NCI-H1092 treated with DMSO at 0.1 percent for 48 hours (cell line): ENCODE measurements at places on chromosomes 12 and 14.
A peak's percentile ranks its signal among the peaks of the same experiment; 100 is the strongest.

DNA sequence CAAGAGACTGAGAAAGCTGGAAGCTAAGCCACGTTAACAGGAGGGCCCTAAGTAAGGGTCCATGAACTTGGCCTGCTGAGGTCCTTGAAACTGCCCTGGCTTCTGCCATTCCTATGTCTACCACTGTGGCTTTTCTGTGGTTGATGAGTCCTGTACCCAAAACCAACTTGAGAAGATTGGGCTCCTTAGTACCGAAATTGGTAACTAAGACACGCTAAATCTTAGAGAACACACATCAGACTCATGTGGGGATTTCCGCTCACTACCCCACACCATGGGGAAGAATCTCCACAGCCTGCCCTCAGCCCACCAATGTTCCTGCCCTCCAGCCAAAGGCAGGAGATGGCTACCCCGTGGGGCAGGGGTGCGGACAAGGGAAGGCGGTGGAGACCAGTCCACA is 232.9 kb downstream of the SPTSSA start:
- DNase-seq, result no peak

DNA sequence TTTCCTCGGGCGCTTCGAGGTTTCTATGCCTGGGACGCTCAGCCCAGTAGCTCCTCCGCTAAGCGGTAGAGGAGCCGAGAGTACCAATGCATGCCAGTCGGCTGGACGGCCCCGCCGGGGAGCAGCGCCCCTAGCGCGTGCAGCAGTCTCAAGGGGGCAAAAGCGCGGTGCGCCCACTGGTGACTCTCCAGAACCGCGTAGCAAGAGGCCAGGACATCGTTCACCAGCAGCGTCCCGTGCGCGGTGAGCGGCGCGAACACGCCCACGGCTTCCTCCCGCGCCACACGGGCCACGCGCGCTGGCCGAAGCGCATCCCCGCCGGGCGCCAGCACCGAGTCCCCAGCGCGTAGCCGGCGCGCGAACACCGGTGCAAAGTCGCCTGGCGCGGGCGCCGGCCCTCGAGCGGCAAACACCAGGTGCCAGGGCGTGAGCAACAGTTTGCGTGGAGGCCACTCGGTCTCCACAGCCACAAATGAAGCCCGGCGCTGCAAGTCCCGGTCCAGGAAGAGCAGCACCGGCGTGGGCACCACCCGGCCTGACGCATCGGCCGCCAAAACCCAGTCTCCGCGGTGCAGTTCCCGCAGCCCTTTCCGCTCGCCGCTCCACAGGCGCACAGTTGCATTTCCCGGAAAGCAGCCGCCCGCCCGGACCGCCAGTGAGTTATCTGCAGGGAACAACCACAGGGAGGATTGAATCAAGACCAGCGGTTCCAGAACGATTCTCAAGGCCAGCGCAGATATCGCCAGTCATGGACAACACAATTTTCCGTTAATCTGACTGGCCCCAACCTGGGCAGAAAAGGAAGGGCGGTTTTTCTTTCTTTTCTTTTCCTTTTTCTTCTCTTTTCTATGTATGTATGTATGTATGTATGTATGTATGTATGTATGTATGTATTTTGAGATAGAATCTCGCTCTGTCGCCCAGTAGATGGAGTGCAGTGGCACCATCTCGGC is 4.5 kb downstream of the DHH start:
- no peak for DNase-seq

DNA sequence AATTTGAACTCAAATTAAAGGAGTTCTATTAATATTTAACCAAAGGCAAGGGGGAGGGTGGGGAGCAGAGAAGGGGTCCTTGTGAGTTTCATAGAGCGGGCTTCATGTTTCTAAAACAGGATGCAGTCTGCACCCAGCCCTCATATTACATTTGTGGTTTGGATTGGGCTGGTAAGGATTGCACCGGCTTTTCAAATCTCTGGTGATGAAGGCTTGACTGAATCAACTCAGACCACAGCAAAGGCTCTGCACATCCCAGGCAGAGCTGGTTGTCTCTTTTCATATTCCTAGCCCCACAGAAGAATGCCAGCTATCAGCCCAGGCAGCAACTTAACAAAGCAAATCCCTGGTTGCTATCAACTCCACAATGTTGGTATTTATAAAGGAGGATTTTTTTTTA is 1221.4 kb downstream of the VRK1 start:
- no peak for DNase-seq

GRCh38 chr12:57564178-57564740 is 14.4 kb downstream of the KIF5A start:
- DNase-seq, result no peak

- no peak for DNase-seq
Observed at GRCh38 chr12:67270622-67271021, 1.5 kb downstream of the CAND1 start.

- DNase-seq, result no peak
Observed at GRCh38 chr12:131091976-131092691, 138.4 kb downstream of the ADGRD1 start.

- DNase-seq, result no peak
Observed at GRCh38 chr12:95397571-95397970, 76.4 kb upstream of the METAP2 start.

GRCh38 chr12:76504606-76505005 is 55.0 kb downstream of the OSBPL8 start:
- DNase-seq, result no peak

GRCh38 chr12:52013626-52014310 is 7.0 kb downstream of the TAMALIN start:
- no peak for DNase-seq

GRCh38 chr12:4278329-4279197 is 5.0 kb downstream of the CCND2 start:
- DNase-seq, result no peak

DNA sequence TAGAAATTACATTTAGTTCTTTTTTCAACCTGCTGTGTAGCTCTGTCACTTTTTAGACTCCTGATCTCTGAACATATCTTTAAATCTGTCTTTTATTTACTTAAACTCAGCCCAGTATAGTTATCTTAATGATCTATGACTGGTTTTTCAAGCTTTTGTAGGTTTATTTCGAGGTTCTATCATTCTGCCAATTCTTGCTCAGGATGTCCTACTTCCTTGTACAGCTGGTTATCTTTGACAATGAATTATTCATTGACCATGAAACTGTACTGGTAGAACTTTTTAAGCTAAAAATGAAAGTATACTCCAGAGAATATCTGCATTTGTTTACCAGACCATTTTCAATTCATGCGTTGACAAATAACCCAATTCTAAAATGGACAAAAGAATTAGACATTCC is 37.8 kb downstream of the TC2N start:
- no peak for DNase-seq

- DNase-seq, result peak; percentile 15
Observed at GRCh38 chr12:10562306-10562933, 51.0 kb downstream of the MAGOHB start.

DNA sequence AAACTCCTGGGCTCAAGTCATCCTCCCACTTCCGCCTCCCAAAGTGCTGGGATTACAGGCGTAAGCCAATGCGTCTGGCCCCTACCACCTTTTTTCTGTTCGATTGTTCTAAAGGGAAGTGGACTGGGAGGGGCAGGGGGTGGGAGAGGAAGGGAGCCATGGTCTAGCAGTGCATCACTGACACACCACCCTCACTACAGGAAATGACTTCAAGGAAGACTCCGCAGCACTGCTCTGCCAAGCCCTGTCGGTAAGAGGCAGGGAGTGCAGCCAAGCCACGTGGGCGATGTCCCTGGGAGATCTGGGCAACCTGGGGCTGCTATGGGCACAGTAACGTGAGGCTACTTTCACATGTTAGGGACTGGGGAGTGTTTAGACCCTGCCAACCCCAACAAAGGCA is 18.0 kb downstream of the LRRC74A start:
- DNase-seq, result peak; percentile 1

DNA sequence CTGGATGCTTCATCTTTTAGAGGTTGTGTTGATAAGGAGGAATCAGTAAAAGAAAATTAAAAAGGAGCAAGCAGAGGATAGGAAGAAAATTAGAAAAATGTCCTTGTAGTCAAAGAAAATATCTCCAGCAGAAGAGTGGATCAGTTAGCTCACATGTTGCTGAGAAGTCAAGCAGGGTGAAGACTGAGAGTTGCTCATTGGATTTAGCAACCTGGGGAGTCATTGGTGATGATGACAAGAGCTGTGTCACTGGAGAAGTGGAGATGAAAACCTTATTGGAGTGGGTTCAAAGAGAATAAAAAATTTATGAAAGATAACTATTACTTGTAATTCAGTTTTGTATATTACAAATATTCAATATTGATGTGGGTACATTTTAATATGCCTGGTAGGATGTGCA is 9.8 kb downstream of the FRMD6 start:
- DNase-seq, result no peak

- no peak for DNase-seq
Observed at GRCh38 chr12:21690704-21691368, 33.2 kb upstream of the LDHB start.

GRCh38 chr12:68342966-68343365 is 10.8 kb upstream of the MDM1 start:
- peak; percentile 91 for DNase-seq

DNA sequence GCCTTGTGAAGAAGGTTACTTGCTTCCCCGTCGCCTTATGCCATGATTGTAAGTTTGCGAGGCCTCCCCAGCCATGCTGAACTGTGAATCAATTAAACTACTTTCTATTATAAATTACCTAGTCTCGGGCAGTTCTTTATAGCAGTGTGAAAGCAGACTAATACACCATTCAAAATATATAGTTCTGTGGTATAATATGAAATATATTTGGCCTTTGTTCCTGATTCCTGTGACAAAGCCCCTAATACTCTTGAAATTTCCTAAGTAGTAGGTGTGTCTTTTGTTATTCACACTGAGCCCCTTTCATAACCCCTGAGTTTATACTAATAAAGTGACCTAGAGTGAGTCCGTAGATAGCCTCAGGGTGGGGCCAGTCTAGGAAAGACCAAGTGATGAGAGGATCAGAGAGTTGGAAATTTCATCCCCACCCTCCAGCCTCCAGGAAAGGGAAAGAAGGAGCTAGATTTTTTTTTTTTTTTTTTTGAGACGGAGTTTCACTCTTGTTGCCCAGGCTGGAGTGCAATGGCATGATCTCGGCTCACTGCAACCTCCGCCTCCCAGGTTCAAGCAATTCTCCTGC is 19.4 kb upstream of the STRN3 start:
- no peak for DNase-seq

- peak; percentile 3 for DNase-seq
Observed at GRCh38 chr12:82625523-82625922, 61.2 kb upstream of the TMTC2 start.

DNA sequence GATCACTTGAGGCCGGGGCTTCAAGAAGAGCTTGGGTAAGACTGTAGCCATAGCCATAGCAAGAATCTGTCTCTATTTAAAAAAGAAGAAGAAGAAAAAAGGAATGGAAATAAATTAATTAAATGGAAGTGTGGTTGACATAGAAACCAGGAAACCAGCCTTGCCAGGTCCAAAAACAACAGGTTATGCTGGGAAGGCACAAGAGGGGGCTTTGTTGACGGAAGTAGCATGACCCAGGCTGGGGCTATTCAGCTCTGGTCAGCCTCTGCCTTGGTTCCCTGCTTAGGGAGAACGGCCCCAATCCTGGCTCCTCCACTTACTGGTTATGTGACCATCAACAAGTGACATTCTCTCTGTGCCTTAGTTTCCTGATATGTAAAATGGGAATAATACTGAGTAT is 14.4 kb upstream of the GPR68 start:
- no peak for DNase-seq

- peak; percentile 44 for DNase-seq
Observed at GRCh38 chr14:78278464-78279250, 108.5 kb downstream of the NRXN3 start.

DNA sequence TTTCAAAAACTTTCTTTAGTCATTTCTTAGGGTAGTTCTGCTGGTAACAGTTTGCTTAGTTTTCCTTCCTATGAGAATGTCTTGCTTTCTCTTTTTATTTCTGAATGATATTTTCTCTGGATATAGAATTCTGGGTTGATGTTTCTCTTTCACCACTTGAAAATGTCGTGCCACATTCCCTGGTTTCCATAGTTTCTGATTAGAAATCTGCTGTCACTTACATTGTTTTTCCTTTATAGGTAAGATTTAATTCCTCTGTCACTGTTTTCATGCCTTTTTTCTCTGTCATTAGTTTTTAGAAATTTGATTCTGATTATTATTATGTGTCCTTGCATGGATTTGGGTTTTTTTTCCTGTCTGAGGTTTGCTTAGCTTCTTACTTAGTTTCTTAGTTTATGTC is 77.3 kb upstream of the PCNX4 start:
- DNase-seq, result no peak

- DNase-seq, result no peak
Observed at GRCh38 chr14:106877517-106877916, 1351.1 kb downstream of the TMEM121 start.

- no peak for DNase-seq
Observed at GRCh38 chr12:42660117-42660516, 70.6 kb upstream of the PRICKLE1 start.

DNA sequence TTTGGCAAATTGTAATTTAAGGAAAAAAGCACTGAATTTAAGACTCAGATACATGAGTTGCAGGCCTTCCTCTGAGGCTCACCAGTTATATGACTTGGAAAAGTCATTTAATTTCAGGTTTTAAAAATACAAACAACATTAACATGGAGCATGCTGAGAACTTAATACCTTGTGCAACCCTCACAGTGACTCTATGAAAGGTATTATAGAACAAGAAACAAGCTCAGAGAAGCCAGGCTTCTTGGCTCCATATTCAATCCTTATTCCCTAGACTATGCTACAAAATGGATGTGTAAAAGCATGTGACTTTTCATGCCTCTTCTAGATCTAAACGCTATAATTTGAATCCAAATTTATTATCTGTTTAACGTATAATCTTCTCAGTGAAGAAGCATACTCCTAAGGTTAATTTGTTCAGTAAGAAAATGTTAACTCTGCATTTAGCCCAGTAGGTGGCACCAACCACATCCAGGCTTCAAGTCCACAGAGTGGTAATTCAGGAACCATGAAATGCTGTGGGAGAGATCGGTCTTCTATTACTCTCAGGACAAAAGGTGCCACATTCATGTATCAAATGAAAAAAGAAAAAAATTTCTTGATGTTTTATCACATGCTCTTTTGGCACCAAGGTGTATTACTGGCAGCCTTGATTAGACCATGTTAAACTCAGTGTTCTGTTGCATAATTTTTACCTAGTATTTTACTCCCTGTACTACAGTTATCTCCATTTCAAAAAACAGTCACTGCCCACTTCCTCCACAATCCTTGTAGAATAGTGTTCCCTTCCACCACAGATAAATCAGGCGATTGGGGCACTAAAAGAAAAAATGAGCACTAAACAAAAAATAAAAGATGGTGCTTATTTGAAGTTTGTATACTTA is 9.3 kb downstream of the CCDC196 start:
- DNase-seq, result peak; percentile 85

GRCh38 chr12:120363274-120363855 is 5.6 kb downstream of the MSI1 start:
- peak; percentile 39 for DNase-seq
